Stimulated activated memory B cell treated with anti-CD40 and anti-IgM and Interleukin-4, amounts not matched to agents 10 μg/mL and 1 μg/mL and 100 μg/mL, for 72 hours (primary cell): ENCODE measurements at places on chromosomes 4 and X.
A peak's percentile ranks its signal among the peaks of the same experiment; 100 is the strongest.

- ATAC-seq = no peak
Observed at GRCh38 chr4:1242506-1243450, 6.2 kb downstream of the CTBP1 start.

- no peak for ATAC-seq
Observed at GRCh38 chrX:54920610-54921426, at the start of gene TRO. Gene TRO (plus strand): TSS chrX:54920824. CDS start chrX:54922247, 1,423 bp downstream.

DNA sequence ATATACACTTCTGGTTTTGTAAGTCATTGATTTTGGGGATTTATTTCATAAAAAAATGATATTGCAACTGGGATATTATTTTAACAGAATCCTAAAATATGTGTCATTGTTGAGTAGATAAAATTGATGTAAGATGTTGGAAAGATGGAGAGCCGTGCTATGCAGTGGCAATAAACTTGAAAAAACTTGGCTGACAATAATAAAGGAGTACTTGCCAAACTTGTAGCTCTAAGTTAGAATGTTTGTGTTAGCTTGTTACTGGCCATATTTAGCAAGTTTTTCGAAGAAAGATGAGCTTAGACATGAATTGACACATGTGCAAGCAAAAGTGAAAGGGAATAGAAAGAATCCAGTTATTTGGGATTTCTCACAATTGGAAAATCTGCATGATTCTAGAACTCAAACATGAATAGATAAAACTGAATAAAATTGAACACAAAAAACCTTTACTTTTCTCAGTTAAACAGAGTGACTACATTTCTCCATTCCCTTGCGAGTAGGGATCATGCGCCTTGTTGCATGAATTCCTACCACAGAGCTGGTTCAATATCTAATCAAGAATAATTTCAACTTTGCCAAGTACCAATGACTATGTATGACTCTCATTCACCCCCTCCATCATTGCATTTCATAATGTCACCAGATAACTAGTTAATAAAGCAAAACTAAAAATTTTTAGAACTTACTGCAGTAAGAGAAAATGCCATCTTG lies 327.8 kb downstream of the CAMK2D start:
- no peak for ATAC-seq

DNA sequence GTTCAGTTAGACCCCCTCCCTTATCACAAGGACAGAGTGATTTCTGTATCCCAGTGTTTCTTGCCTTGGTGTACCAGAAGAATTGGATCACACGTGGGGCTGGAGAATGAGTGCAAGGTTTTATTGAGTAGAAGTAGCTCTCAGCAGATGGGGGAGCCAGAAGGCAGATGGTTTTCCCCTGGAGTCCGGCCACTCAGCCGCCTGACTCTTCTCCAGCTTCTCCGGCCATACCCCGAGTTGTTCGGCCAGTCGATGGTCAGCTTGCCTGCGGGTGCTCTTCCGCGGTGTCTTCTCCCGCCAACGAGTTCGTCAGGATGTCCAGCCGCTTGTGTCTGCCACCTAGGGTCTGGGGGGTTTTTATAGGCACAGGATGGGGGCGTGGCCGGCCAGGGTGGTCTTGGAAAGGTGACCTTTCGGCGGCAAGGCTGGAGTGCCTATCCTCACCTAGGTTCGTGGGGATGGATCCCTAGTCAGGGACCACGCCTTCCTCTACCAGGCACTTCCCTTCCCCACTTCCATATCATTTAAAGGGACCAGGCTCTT lies 14.5 kb downstream of the GAB1 start:
- ATAC-seq = no peak

GRCh38 chr4:41150401-41150800 lies 63.9 kb downstream of the APBB2 start:
- ATAC-seq = no peak

DNA sequence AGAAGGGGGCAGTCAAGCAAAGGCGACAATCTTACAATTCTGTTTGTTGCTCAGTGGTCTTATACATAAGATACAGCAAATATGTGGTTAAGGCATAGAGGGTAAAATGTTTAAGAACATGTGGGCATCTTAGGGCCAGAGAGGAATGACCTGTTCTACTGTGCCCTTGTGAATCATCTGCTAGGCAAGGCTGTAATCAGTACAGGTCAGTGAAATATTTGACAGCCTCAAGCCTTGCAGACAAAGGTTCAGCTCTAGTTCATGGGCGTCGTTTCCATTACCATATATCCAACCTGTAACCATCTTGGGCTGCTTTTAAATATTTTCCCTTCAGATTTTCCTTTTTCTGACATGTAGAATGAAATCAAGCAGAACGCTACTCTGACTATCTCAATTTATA lies 37.3 kb downstream of the AGA start:
- ATAC-seq = no peak

GRCh38 chr4:156512622-156513021 lies 459.0 kb downstream of the PDGFC start:
- ATAC-seq = no peak

DNA sequence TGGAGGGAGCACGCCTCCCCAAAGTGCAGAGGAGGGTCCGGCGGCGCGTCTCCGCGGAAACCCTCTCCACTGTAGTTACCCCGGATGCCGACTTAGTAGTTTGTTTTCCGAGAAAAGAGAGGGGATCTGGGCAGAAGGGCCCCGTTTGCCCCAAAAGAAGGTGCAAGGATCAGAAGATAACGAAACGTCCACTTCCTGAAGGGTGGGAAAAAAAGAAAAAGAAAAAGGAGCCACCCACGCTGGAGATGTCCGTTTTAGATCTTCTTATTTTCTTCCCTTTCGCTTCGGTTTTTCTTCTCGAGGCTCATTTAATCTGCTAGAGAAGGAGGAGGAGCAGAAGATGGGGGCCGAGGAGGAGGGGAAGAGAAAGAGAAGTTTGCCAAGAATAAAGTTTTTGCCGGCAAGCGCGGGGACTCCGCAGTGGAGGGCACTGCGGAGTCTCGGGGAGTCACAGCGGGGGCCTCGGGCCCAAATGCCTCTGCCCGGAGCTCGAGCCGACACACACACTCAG lies 517 bp downstream of the LEF1 start:
- no peak for ATAC-seq

GRCh38 chr4:46506876-46507275 lies 116.9 kb upstream of the GABRA2 start:
- ATAC-seq = no peak

DNA sequence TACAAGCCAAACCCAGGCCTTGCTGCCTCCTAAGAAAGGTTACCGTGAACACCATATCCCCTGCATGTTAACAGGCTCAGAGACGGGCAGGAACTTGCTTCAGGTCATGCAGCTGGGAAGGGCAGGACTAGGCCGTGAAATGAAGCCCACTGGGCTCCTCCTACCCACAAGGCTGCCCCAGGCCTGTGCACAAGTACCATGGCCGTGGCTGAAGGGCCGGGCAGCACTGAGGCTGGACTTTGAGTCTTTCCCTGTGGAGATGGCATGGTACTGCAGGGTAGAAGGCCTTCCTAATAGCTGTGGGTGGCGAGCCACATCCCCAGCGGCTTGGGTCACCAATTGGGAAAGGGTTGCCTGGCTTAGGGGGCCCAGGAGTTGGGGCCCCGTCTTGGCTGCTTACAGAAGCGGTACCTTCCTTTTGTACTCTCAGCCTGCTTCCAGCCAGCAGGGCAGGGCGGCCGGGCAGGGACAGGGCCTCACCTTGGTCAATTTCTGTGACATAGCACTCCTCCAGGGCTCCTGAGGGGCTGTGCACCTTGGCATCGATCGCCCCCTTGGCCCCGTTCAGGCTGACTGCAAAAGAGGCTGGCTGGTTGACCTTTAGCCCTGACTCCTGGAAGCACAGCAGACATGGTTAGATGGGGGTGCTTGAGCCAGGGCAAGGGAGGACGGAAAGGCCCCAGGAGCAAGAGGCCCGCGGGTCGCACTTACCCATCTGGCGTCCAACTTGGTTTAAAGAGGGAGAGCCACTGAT lies 23.8 kb downstream of the FLNA start:
- ATAC-seq = no peak

GRCh38 chr4:2930758-2931511 lies 32.3 kb downstream of the NOP14 start:
- no peak for ATAC-seq

- ATAC-seq = no peak
Observed at GRCh38 chrX:9482408-9482807, 17.6 kb downstream of the TBL1X start.

DNA sequence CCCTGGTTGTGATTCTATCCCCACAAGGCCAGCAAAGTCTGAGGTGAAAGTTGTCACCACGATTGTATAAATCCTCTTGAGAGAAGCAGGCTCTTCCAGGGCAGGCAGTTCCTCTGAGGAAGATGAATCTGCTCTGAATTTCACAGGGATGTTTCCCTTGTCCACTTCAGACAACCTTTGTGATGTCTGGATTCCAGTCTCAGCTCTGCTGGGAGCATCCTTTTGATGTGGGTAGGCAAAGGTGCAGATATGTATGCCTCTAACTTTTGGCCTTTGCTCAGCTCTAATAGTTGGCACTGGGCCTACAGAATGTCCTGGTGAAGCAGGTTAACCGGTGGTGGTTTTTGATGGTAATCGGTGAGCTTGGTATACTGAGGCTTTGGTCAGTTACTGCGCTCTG lies 50.6 kb upstream of the WDR1 start:
- ATAC-seq = no peak

DNA sequence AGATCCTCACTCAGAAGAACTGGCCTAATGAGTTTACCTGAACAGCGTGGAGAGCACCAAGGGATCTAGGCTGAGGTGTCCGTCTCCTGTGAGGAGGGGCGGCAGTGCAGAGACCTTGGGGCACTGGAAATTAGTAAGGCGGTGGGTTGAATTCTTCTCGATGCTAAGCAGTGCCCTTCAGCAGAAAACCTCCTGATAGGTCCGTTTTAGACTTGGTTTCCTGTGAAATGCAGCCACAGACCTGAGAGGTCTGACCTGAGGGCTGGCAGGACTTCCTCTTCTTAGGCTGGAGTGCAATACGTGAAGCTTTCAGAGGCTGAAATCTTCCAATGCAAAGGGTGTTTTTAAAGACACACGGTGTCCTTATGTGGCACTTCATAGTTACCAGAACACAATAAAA lies at the start of gene CLNK:
CLNK (minus strand) TSS at position 138 of the 400 bp plus-strand sequence. CDS start 16,899 bp downstream, outside the sequence.
- ATAC-seq = peak; percentile 98

DNA sequence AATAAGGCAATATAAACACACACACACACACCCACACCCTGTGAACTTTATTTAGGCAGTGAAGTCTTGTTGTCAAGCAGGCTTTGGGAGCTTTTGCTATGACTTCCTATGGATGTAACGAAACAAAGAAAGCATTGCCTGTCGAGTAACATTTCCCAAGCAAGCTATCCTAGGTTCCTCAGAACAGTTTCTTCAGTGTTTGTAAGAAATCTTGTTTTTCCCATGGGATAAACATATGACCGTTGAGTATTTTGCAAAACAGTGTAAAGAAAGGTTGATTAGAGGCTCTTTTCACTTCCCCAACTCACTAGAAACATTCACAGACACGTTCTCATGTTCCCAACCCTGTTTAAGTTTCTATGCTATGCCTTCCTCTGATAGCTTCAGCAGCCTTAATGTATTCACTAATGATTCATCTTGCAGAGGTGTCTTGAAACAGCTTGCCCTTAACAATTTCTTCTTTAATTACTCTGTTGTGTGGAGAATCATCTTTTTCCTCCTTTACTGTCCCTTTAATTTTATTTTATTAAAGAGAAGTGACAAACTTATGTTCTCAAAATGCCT lies 1947.1 kb upstream of the TENM3 start:
- ATAC-seq = no peak

GRCh38 chrX:103729015-103729414 lies 18.3 kb downstream of the TMEM31 start:
- ATAC-seq = no peak

DNA sequence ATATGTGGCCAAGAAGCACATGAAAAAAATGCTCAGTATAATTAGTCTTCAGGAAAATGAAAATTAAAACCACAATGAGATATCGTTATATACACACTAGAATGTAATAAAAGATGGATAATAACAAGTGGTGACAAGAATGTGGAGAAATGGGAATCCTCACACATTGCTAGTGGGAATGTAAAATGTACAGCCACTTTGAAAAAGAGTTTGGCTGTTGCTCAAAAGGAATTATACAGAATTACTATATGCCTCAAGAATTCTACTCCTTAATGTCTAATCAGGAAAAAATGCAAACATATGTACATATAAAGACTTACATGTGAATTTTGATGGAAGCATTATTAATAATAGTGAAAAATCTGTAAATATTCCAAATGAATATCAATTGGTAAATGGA lies 102.2 kb downstream of the SPCS3 start:
- no peak for ATAC-seq

DNA sequence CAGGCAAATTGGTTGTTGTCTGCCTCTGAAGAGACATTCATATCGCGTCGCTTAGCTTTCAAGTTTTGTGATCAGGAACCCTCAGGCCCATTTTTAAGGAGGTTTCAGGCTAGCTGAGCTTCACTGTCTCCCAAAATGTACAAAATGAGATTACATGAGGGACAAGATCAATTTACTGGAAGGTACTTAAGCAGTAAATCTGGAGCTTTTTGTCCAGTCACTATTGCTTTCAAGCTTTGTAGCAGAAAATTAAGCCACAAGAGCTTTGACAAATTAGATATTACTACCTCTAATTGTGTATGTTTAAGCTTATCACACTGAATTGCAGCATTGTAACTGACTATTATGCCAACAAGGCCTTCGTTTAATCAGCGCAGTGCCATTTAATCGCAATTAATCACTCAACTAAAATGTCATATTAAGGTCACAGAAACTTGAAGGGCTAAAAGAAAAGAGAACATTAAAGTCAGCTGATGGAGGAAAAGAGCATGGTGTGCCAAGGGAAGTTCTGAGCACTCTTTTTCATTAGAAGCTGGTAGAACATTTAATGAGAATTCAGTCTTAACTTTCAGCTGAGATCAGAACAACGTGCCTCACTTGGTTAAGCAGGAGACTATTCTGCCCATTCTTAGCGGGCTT lies 353.0 kb downstream of the FBXO8 start:
- no peak for ATAC-seq

DNA sequence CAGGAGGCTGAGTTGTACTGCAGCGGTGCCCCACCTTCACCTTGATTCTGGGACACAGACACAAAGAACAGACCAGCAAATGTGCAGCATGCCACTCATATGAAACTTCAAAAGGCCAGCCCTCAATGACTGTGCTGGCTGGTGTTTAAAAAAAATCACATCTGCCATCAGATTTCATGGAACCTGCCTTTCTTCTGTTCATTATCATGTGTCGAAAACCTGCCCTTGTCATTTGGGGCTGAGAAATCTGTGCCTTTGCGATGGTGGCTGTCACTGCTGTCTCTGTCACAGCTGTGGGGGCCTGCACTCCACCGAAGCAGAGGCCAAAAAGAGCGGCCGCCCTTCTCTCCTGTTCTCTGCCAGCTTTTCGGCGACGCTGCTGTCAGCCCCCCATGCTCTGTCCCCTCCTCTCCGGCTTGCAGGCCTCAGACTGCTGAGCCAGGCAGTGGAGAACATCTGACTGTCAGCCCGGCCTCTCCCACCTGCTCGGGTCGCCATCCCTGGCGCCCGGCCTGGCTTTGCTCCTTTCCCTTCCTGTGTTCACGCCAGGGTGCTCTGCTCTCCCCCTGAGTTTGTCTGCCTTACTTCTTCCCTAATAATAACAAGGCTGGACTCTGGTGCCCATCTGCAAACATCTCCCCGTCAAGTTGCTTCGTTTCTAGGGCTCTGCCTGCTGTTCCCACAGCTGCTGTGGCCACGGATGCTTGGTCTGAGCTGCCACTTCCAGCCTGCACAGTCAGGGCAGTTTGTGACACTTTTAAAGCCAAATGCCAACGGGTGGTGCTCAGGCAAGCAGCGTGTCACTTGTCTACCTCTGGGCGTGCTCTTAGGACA lies 355.2 kb downstream of the UNC5C start:
- no peak for ATAC-seq

GRCh38 chrX:37722595-37722994 lies 37.0 kb downstream of the XK start:
- ATAC-seq = no peak
